LoVo (cell line): ENCODE measurements at places on chromosomes 2 and 18.

- DNase-seq = no peak
Observed at GRCh38 chr2:118148133-118148532, 59.9 kb downstream of the INSIG2 start.

DNA sequence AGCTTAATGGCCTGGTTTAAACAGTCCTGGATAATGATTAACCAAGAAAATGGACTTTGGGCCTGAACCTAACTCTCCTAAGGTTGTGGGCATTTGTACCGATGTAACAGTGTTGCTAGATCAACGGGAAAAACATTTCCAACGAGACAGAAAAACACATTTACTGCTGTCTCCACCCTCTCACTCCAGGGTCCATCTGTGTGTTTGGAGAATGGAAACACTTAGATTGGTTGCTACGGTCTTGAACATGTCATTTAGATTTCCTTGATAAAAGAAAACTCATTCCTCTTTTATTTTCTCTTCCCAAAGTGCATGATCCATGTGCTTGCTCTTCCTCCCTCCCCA, 88.0 kb downstream of the SOCS6 start:
- DNase-seq = peak; percentile 87

DNA sequence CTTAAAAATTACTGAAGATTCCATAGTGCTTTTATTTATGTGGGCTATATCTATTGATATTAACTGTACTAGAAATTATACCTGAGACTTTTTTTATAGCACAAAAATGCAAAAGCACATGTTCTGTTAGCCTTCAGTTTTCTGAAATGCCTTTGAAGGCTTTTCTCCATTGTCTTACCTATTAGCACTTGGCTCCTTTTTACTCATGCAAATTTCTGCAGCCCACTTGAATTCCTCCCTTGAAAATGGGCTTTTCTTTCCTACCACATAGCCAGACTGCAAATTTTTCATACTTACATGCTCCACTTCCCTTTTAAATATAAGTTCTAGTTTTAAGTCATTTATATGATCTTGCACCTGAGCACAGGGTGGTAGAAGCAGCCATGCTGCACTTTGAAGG, 453.0 kb upstream of the TRIB2 start:
- no peak for DNase-seq

- no peak for DNase-seq
Observed at GRCh38 chr18:78423811-78424210, 555.8 kb upstream of the SALL3 start.

GRCh38 chr2:26298638-26299393, 47.1 kb upstream of the SELENOI start:
- DNase-seq = no peak

DNA sequence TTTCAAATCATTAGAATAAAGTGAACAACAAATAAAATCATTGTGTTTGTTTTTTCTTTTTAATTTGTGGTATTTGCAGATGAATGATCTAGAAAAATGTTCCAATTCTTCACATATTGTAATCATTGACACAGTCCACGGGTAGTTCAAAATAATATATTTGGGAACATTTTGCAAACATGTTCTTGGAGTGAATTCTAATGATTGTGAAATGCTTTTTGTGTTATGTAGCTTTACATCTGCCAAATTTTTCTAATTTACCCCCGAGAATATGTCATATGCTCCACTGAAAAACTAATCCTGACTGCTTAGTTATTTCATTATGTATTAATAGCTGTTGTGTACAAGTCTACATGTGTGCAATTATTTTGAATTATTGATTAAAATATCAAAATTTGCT, 1468.4 kb upstream of the NXPH2 start:
- DNase-seq = no peak

DNA sequence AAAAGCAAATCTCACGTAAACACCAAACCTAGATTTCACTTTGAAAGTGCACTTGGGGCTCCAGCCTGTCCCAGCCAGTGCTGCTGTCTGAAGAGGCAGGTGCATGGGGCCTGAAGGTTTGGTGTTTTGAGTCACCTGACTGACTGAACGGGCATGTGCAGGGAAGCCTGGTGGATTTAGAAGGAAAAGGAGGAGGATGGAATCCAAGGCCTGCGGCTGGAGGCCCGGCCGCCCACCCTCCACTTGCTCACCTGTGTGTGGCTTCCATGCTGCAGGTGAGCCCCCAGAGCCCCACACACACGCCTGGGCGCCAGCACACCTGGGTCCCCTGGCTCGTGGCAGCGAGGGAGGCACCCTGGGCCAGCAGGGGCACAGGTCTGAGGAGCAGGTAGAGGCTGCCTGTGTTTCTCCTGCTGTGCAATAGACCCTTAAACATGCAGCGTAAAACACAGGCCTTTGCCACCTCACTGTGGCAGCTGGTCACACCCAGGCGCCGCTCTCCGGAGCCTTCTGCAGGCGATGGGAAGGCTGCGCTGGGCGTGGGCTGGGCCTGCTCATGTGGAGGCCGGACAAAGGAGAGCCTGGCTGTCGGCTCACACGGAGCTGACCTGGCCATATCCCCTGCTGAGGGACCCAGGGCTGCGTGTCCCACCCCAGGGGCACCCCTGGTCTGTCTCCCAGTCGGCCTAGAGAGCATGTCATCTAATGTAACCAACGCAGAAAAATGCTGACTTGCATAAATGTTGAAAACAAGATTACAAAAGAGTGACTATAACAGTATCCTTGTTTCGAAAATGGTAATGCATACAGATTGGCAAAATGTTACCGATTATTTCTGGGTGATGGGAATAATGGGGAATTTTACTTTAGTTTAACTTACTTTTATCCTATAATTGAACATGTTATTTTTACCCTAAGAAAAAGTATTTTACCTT, 71.3 kb downstream of the TMEM18 start:
- no peak for DNase-seq

GRCh38 chr2:88011011-88011410, 5.3 kb downstream of the RNU2-63P start:
- DNase-seq = no peak

GRCh38 chr18:34738175-34738894, 28.2 kb downstream of the DTNA start:
- no peak for DNase-seq

GRCh38 chr2:149924028-149924427, 336.5 kb upstream of the MMADHC start:
- DNase-seq = no peak

- no peak for DNase-seq
Observed at GRCh38 chr18:8706791-8707555, 1.6 kb downstream of the MTCL1 start.

DNA sequence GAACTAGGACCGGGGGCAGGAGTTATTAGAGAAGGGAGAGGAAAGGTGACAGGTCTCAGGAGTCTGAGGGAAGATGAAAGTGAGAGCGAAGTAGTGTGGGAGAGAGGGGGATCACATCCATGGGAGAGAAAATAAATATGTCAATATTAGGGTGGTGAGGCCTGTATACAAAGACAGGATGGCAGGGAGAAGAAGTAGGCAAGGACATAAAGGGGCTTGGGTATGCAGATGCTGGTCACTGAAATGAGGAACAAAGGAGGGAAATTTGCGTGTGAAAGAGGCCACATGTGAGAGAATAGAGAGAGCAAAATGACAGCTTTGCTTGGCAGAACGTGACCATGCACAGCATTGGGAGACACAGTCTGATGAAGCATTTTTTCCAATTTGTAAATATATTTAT, 13.6 kb downstream of the METAP1D start:
- no peak for DNase-seq

DNA sequence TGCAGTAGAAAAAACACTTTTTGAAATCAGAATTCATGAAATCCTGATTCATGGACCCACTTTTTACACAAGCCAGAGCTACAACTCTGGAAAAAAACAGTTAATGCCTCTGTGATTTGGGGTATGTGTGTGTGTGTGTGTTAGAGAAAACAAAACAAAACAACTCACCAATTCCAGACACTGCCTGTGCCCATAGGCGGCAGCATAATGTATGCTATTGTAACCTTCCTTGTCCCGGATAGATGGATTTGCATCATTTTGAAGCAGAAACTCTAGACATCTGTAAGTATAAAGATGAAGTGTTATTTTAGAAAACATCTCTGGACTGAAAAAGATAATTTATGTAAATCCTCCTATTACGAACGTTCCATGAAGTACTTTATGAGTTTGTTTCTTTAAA, 152.0 kb upstream of the PGAP1 start:
- DNase-seq = no peak

DNA sequence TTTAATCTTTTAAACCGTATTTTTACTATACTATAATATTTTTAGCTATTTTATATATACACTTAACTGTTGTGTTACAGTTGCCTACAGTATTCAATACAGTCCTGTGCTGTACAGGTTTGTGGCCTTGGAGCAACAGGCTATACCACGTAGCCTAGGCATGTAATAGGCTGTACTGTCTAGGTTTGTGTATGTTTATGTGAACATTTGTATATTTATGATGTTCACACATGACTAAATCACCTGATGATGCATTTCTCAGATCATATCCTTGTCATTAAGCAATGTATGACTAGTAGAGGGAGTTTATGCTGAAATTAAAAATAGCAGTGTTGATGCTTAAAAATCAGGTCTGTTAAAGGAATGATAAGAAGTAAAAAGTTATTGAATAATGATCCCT, 92.3 kb upstream of the RANBP2 start:
- DNase-seq = no peak

DNA sequence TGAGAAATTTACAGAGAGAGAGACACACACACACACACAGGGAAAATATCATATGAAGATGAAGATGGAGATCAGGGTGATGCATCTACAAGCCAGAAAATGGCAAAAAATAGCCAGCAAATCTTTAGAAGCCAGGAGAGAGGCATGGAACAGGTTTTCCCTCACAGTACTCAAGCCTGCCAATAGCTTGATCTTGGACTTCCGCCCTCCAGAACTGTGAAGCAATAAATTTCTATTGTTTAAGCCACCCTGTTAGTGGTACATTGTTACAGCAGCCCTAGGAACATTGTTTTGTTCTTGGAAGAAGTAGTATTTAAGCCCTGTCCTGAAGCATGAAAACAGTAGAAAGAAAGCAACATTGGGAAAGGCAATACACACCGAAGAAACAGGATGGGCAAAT, 292.0 kb upstream of the LRP1B start:
- DNase-seq = no peak

DNA sequence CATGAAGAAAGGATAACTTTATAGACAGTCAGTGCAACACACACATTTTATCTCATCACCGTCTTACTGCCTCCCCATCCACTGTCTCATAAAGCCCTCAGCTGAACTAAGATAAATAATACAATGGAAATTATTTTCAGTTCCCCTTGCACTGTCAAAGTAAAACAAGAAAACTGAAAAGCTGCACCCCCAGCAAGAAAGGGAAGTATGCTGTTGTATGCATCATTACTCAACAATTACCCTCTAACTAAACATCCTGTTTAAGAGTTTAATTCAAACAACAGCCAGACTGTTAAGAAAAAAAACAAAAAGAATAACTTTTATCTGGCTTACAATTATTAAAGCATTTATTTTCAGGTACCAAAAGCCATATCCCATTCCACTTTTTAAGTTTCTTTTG, 25.0 kb downstream of the MPPE1 start:
- no peak for DNase-seq

GRCh38 chr2:227643990-227644551, 22.5 kb upstream of the SCYGR5 start:
- peak; percentile 18 for DNase-seq

- DNase-seq = no peak
Observed at GRCh38 chr2:227301523-227301922, 23.5 kb upstream of the MFF start.

GRCh38 chr2:70698847-70699246, 69.2 kb downstream of the ADD2 start:
- no peak for DNase-seq

DNA sequence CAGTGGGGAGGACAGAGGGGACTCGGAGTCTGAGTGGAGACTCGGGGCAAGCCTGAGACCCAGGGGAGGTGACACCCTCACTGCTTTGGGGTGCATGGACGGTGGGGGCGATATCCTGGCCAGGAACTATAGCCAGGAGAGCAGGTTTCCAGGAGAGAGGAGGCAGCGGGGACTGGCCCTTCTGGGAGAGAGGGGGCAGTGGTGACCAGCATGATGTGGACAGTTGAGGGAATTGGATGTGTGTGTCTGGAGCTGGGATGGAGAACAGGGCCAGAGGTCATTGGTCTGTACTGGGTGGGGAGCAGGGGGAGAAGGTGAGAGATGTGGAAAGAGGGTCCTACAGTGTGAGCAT, 63.6 kb downstream of the ACKR3 start:
- no peak for DNase-seq

DNA sequence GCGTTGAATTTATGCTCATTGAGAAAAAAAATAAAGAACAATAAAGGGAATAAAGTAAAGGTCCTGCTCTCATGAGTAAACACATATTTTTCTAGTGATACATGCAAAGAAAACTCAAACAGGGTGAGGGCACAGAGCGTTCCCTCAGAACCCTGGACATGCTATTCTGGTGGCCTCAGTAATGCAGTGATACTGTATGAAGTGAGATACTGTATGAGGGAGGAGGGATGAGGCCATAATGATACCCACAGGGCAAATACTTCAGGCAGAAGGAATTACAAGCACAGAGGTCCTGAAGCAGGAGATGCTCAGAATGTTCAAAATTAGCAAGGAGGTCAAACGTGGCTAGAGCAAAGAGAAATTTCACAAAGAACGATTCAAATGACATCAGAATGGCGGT, 28.4 kb upstream of the RNU4ATAC start:
- DNase-seq = no peak

DNA sequence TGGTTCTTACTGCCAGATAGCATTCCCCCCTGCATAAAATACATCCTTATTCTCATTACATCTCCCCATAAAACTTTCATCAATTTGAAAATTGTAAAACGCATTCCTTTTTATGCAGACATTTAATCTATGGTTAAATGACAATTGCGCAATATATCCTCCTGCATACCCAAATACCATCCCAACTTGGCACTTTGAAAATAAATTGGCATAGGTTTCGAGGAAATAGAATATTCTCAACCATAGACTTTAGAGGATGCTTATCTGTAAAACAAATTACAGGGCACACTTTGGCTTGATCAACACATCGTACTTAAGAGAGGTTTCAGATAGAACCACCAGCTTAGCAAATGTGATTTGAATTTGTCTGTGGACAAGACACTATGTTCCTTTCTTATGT, 31.0 kb upstream of the CAVIN2 start:
- DNase-seq = no peak

DNA sequence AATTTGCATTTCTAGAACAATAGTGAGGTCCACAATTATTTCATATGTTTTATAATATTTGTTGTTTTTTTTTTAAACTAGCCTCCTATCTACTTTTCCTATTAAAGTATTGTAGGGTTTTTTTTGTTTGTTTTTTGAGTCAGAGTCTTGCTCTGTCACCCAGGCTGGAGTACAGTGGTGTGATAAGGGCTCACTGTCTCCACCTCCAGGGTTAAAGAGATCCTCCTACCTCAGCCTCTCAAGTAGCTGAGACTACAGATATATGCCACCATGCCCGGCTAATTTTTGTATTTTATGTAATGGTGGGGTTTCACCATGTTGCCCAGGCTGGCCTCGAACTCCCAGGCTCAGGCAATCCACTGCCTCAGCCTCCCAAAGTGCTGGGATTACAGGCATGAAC, 122.5 kb downstream of the SLC39A10 start:
- peak; percentile 6 for DNase-seq

GRCh38 chr2:11123001-11123809, 32.1 kb upstream of the SLC66A3 start:
- DNase-seq = no peak
